ENCODE measurements at places on chromosomes 4 and X. TPM values are rescaled to one million over a fixed set of nuclear protein-coding genes. Genes with fewer than 3 reads are reported as not detected.

- DNase-seq, result no peak
These were observed 20.0 kb downstream of the UBE2D3 start for GRCh38 chr4:102807345-102807744.

TBX22 gene
- total RNA-seq, result not detected

CAPN6 gene
- total RNA-seq, result not detected

- no peak for DNase-seq
These were observed 365.4 kb upstream of the TECRL start for GRCh38 chr4:64774626-64775025.

- DNase-seq, result no peak
These were observed 10.5 kb upstream of the PRSS48 start for GRCh38 chr4:151266497-151266896.

GRCh38 chr4:119592830-119593229 is 35.8 kb downstream of the PDE5A start:
- no peak for DNase-seq

DNA sequence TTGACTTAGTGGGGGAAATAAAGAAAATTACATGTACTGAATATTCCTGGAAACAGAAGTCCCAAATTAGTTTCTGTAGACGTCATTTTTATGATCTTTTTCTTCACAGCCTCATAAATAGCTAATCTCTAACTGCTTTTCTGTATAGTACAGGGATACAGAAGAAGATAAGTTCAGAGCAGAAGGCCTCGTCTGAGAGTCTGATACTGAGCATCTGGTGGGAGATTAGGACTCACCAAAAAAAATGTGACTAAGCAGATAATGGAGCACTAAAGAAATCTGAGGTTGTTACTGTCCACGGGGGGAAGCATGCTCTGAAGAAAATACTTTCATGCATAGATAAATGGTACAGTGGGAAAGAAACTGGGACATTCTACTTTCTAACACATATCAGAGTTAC is 115.3 kb upstream of the TRPC5 start:
- no peak for DNase-seq
